Activated CD8-positive, alpha-beta memory T cell treated with anti-CD3 and anti-CD28 coated beads, Interleukin-2, amount 10 ng/mL, durations not matched to agents 7 days and 5 days (primary cell): ENCODE measurements at places on chromosomes 6 and 20. TPM values are rescaled to one million over a fixed set of nuclear protein-coding genes. Genes with fewer than 3 reads are reported as not detected.

Gene TTPAL
- 16.5 TPM for total RNA-seq

Gene PTPN1
- total RNA-seq, result 74.7 TPM

Gene C6orf132
- 0.16 TPM for total RNA-seq

Gene PSORS1C1
- not detected for total RNA-seq

Gene AIF1
- total RNA-seq, result 63.4 TPM

Gene PRSS35
- total RNA-seq, result not detected

Gene TRIM40
- not detected for total RNA-seq

Gene SPATA25
- total RNA-seq, result 0.55 TPM

Gene STX11
- 29.0 TPM for total RNA-seq

Gene KCNK16
- not detected for total RNA-seq

Gene WFDC10B
- total RNA-seq, result not detected

Gene HLA-DPB1
- 150 TPM for total RNA-seq

Gene FAXC
- 0.30 TPM for total RNA-seq

Gene PNLDC1
- 1.4 TPM for total RNA-seq

Gene SEL1L2
- not detected for total RNA-seq
